ENCODE measurements at places on chromosomes 3 and 15.

- peak; percentile 78 for DNase-seq
These were observed 15.8 kb upstream of the THBS1 start for GRCh38 chr15:39564972-39565665.

DNA sequence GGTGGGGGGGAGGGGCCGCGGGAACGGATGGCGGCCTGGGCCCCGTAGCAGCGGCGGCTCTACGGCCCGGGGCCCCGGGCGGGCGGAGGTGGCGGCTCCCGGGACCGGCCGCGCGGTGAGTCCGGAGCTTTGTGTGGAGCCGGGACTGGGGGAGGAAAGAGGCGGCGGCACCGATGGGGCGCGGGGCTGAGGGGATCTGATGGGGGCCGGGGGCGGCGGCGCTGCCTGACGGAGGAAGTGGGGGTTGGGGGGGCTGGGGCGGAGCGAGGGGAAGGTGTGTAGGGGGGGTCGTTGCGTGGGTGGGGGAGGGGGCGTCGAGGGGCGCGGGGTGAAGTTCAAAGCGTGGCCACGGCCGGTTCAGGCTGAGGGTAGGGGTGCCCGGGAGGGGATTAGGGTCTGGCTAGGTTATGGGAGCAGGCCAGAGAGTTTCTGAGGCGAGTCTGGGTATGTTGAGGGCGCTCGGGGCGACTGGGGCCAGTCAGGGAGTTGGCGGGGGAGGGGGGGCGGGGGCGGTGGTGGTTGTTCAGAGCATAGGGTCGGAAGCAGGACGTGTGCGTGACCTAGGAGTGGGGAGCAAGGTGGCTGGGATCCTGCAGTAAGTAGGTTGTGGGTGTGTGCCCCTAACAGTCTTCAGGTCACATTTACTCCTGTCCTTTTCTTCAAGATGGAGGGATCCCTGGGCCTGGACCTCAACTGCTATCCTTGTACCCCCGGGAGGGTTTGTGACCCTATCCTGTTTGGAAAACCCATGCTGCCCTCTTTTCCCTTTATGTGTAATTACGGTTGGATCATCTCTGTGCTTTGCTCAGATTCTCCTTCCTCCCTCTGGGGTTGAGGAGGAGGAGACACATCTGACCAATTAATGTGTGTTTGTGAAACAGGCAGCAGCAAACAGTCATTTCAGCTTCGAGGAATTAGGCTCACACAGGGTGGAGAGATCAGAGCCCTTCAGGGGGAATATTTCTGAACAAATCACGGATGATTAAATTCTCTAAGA, 644 bp downstream of the ZNF609 start:
- peak; percentile 76 for DNase-seq

- DNase-seq = peak; percentile 67
These were observed 145.0 kb downstream of the LRRK1 start for GRCh38 chr15:101063891-101064794.

- DNase-seq = no peak
These were observed 1125.4 kb downstream of the ROBO1 start for GRCh38 chr3:78642226-78643035.

DNA sequence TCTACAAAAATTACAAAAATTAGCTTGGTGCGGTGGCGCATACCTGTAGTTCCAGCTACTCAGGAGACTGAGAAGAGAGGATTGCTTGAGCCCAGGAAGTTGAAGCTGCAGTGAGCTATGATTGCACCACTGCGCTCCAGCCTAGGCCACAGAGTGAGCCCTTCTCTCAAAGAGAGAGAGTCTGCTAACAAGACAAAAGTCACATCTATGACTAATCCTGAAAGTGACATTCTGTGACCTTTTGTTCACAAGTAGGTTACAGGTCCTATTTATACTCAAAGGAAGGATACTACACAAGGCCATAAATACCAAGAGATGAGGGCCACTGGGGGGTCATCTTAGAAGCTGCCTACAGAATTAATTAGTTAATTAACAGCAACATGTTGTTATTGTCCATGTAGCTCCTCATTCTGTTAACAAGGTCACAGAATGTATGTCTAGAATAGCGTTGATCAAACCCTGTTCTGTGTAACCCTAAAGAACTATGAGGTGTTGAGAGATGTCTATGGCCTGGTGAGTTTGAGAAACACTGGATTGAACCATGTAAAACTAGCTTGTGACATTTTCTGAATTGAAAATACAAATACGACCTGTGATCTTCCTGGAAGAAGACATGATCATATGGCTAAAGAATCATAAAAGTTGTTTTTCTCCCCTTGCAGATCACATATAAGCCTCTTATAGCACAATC, 97.0 kb downstream of the SAMMSON start:
- DNase-seq = no peak
